ENCODE measurements at places on chromosomes 7 and 10.

- no peak for DNase-seq
Observed at GRCh38 chr10:67861750-67862432, 22.6 kb upstream of the SIRT1 start.

DNA sequence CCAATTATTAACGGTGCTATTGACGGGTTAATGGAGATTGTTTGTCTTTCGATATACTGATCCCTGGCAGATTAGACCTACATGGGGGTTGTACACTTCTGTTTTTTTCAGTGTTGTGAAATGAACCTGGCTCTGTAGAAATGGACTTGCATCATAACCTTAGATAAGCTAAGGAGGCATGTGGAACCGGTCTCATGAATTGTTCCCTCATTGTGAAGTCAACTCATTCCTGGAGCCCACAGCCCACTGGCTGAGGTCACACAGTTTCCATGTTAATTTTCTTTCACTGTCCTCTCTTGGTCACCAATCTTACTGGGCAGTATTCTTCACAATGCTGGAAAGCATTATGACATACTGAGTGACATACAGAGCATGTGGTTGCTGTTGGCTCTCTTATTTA is 202.8 kb downstream of the BMPER start:
- DNase-seq = no peak

GRCh38 chr10:63629363-63630084 is 108.3 kb downstream of the REEP3 start:
- peak; percentile 79 for DNase-seq

- no peak for DNase-seq
Observed at GRCh38 chr7:75878312-75878768, 494 bp upstream of the RHBDD2 start.

GRCh38 chr7:151011097-151011409 is 13.2 kb downstream of the ATG9B start:
- no peak for DNase-seq

DNA sequence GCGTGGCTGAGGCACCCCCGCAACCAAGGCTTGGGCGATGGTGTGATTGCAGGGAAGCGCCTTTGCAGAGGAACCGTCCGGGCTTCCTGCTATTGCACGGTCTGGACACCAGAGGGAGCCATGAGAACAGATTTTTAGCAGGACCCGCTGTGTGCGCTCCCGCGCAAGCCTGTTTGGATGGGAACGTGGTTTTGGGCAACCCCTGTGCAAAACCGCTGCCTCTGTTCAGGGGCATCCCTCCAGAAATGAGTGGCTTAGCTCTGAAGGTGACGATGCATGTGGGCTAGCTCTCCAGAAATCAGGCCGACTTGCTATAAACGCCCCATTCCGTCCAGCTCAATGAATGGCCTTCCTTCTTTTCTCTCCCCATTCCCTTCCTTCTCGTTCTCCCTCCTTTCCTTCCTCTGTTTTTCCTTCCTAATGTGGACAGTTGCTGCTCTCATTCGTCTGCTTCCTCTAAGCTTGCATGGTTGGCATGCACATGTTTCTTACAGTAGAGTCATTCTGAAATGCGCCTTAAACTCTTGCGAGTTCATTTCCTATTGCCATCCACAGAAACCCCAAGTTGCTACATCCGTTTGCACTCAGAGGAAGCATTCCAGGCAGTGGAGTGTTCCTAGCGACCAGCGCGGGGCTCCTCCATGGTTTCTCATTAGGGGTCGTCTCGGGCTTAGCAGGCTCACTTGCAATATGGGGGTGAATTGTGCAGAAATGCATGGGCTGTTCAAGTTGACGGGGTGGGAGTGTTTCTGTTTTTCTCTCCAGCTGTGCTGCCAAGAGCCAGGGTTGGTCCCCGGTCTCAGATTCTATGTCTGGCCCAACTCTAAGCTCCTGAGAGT is 302.5 kb upstream of the GALNT17 start:
- DNase-seq = peak; percentile 44

- no peak for DNase-seq
Observed at GRCh38 chr10:20582041-20582440, 315.1 kb downstream of the NEBL start.

DNA sequence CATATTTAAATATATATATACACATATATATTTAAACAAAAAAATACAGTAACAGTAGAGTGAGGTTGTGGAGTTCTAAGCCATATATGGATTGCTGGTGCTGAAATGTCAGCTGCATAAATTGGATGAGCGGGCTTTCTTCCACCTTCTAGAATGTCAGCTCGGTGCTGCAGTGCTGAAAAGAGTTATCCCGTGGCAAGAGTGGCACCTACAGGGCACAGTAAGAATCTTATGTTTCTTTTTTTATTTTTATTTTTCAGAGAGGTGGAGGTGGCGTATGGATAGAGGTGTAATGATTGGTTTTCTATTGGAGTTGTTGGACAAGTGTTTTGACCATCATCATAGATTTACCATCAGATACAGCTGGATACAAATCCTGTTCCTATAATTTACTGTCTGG is 86.2 kb upstream of the DYNC1I1 start:
- no peak for DNase-seq

DNA sequence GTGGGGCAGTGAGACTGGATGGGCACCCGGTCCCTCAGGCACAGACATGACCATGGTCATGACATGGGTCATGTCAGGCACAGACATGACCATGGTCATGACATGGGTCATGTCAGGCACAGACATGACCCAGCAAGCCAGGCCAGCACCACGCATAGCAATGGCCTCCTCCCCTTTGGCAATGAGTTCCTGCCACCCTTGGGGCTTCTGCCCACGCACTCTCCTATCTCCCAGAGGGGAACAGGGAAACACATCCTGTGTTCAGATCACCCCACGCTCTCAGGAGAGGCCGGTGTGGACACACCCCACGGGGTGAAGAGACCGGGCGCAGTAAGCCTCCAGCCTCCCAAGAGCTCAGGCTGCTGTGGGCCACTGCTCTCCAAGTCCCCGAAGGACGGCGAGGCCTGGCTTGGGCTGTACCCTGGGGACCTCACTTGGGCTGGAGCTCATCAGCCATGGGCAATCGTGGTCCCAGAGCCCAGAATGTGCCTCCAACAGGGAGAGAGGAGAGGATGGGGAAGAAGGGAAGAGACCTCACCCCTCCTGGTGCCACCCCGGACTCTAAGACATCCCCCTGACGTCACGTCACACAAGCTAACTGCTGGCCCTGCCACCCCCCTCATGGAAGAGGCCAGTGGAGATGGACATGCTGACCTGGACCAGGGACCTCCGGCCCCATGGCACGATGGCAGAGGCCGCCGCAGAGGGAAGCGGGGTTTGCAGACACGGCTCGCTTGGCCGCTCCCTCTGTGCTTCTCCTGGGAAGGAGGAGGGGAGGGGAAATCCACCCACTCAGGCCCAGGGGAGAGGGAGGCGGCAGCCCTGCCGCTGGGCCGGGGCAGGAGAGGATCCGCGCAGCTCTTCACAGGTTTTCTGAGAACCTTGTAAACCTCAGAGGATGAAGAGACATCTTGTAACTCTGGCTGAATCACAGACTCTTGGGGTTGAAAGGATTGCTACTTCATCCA is 269.6 kb downstream of the ELFN1 start:
- no peak for DNase-seq

GRCh38 chr10:96505150-96506136 is 8.3 kb downstream of the TLL2 start:
- no peak for DNase-seq

DNA sequence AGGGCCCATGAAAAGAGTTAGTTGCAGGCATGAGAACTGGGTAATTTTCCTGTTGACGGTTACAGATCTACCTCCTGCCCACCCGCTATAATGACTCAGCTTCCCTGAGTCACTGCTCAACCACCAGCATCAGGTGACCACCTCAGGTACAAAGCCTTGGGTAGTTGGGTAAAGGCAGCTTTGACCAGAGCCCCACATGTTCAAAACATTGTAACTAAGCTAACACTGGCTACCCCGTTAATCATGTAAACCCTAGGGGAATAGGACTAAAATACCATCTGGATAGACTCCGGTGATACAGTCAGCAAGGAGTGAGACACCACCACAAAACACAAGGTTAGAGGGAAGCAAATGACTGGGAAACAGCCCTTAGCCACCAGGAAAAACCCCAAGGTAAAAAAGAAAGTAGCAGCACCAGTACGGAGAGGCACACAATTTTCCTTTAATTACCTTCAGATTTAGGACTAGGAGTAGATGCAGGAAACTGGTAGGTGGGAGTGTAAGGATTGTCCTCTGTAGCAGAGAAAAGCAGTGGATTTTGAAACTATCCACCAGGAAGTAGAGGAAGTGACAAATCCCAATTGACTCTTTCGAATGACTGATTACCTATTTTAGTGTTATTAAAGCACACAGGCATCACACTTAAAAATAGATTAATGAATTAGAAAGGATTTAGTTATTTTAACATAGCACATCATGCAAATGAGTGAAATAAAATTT is 103.5 kb upstream of the PDLIM1 start:
- no peak for DNase-seq

Data from omental fat pad (tissue), 4 donors.